ENCODE measurements at places on chromosomes 1 and 21. TPM values are rescaled to one million over a fixed set of nuclear protein-coding genes. Genes with fewer than 3 reads are reported as not detected.
A peak's percentile ranks its signal among the peaks of the same experiment; 100 is the strongest.

- no peak for DNase-seq
Measured at GRCh38 chr1:23878668-23879067, 10.6 kb upstream of the FUCA1 start.

DNA sequence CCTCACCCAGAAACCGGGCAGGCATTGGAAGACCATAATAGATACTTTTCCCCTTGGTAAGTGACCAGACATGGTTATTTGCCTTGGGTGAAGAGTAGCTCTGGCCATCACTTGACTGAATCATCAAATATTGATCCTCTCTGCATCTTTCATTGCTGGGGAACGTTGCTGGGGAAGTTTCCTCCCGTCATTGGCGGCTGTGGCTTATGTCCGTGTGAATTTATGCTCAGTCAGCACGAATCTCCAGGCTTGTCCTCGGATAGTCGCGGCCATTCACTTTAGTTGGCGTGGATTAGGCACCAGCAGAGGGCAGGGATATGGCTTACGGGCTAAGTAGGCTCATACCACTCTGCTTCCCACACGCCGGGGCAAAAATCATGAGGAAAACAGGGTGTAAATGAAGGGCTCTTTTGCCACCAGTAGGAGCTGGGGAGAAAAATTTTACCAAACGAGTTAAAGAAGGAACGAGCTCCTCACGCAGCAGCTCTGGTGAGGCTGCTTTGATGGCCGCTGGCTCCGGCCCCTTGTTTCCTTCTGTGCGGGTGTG lies 473.4 kb downstream of the CAMTA1 start:
- no peak for DNase-seq

DNA sequence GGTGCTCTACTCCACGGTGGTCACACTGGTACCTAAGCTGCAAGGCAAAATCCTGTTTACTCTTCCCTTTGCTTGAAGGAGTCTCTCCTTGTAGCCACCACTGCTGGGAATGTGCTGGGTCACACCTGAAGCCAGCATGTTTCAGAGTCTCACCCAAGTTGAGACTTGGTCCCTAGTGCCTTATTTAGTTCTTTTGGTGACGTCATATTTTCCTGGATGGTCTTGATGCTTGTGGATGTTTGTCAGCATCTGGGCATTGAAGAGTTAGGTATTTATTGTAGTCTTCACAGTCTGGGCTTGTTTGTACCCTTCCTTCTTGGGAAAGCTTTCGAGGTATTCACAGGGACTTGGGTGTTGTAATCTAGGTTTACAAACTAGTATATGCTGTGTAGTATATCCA lies 5.6 kb upstream of the MTARC2 start:
- DNase-seq: no peak

DNA sequence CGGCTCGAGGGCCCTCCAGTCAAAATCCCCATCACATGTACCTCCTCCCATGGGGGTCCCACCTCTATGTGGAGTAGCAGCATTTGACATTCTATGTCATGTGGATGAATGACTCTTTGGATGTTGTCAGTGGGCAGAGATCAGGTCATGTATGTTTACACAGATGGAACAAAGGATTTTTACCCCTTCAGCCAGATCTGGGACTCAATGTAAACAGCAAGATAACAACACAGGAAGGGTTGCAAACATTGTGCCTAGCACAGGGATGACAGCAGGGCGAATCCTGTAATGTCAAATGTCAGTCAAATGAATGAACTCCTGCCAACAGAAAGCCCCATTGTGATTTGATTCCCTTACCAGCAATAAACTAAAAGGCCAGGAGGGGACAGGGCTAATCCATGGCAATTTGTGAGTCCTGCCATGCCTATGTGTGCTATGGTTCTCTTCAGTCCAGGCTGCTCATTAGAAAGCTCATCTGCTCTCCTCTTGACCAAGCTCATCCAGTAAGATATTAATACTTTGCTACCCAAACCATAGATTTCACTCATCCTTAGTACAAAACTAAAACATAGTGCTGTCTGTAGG lies 60.3 kb downstream of the PGBD5 start:
- peak; percentile 16 for DNase-seq

- peak; percentile 98 for DNase-seq
Measured at GRCh38 chr1:16206547-16207317, 5.7 kb downstream of the ARHGEF19 start.

GRCh38 chr1:39164256-39164655 lies 40.2 kb upstream of the MACF1 start:
- DNase-seq: no peak

GRCh38 chr21:34192646-34193285 lies 119.4 kb downstream of the MRPS6 start:
- no peak for DNase-seq

DNA sequence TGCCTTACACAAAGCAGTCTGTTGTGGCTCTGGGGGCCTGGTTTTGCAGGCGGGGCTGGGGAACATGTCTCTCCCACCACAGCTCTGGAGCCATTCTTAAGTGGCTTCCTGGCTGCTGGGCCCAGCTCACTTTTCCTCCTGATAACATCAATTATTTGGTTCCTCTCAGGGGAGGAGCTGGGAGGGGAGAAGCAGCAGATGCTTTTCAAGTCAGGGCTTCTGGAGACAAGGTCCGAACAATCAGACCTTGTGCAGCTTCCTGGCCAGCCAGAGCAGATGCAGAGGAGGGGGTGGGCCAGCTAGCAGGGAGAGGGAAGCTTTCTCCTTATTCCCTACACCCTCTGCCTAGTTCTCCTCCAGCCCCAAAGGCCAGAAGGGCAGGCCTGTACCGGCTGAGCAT lies 3.7 kb upstream of the PAQR6 start:
- no peak for DNase-seq

- DNase-seq: no peak
Measured at GRCh38 chr1:30165116-30165515, 558.3 kb downstream of the MATN1 start.

DNA sequence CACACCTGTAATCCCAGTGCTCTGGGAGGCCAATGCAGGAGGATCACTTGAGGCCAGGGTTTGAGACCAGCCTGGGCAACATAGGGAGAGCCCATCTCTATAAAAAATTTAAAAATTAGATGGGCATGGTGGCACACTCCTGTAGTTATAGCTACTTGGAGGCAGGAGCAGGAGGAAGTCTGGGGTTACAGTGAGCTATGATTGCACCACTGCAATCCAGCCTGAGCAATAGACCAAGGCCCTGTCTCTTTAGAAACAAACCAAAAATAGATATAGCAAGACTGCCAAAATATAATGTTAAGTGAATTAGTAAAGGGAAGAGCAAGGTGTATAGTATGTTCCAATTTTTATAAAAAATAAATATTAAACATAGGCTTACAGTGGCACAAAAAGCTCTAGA lies 28.8 kb downstream of the PLEKHO1 start:
- DNase-seq: no peak

OR2L8 gene
- not detected for total RNA-seq

DNA sequence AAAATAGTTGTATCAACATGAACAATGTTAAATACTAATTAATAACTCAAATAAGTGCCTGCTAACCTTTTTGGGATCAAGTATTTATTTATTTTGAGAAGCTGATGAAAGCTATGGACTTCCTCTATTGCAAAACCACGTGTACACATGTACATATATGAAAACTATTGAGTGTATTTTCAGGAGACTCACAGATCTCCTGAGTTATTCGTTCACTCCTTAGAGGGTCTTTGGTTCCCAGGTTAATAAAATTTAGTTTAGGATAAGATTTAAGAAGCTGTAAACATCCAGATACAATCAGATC lies 130.5 kb downstream of the DISC1 start:
- no peak for DNase-seq
